ENCODE measurements at places on chromosomes 2 and 18.

DNA sequence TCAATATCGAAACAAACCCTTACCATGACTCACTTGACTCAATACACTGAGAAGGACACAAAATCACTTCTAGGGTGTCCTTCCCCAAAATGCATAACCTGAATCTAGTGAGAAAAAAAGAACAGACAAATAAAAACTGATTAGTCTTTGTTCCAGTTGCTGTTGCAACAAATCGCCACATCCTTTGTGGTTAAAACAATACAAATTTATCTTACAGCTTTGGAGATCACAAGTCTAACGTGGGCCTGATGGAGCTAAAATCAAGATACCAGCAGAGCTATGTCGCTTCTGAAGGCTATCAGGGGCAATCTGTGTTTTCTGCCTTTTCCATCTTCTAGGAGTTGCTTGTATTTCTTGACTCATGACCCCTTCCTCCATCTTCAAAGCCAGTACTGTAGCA is 541.7 kb downstream of the KCNJ3 start:
- no peak for DNase-seq

DNA sequence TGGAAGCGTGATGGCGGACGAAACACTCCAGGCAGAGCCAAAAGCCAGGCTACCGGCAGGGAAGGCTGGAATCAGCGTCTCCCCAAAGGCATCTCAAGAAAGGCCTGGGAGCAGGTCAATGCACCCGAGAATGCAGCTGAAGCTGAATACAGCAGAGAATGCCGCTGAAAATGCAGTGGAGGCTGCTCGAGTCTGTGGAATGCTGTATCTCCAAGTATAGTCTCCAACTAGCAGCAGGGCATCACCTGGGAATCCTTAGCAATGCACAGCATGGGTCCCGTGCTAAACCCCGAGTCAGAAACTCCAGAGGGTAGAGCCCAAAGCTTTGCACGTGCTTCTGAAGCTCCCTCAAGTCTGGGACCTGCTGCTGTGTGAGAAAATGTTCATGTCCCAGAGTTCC is 191.1 kb upstream of the ALKAL2 start:
- DNase-seq = no peak

DNA sequence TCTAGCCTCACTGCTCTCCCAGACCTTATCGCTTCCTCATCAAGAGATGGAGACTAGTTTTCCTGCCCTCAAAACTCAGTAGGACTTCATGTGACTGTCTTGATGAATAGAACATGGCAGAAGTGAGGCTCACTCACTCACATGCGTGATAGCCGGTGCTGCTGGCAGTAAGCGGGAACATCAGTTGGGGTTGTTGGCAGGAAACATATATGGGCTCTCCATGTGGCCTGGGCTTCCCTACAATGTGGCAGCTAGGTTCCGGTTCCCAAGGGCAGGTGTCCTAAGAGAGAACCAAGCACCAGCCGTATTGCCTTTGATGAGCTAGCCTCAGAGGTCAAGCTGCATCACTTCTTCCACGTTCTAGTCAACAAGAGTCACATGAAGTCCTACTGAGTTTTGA is 15.2 kb upstream of the FAHD2A start:
- no peak for DNase-seq

GRCh38 chr2:239283961-239284795 is 116.6 kb downstream of the HDAC4 start:
- DNase-seq = no peak

- no peak for DNase-seq
Observed at GRCh38 chr2:147088871-147089270, 756.0 kb upstream of the ACVR2A start.

- no peak for DNase-seq
Observed at GRCh38 chr2:189569295-189569910, 11.2 kb downstream of the SLC40A1 start.

DNA sequence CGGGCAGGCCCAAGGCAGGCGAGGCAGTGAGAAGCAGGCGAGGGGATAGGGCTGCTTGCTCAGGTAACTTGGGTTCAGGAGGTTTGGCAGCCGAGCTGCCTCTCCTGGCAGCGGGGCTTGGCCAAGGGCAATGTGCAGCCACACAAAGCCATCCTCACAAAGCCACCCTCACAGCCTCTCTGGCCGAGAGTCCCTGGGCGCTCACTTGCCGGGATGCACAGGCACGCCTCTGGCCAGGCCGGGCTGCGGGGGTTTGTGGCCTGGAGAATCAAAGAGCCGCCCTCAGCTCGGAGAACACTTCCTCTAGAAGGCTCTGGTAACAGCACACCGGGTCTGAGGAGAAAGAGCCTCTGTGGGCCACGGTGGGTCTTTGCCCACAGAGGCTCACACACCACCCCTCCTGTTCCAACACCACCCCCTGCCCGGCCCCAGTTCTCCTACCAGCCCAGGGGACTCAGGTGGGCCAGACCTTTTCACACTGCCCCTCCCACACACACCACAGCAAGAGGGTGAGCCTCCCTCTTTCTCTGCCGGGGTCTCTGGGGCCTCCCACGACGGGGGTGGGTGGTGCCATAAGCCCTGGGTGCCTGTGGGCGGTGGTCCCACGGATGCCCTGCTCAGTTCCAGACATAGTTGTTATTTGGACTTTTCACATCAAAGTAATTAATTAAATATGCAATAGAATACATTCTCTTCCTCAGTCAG is 186.9 kb downstream of the ZFP36L2 start:
- peak; percentile 44 for DNase-seq

DNA sequence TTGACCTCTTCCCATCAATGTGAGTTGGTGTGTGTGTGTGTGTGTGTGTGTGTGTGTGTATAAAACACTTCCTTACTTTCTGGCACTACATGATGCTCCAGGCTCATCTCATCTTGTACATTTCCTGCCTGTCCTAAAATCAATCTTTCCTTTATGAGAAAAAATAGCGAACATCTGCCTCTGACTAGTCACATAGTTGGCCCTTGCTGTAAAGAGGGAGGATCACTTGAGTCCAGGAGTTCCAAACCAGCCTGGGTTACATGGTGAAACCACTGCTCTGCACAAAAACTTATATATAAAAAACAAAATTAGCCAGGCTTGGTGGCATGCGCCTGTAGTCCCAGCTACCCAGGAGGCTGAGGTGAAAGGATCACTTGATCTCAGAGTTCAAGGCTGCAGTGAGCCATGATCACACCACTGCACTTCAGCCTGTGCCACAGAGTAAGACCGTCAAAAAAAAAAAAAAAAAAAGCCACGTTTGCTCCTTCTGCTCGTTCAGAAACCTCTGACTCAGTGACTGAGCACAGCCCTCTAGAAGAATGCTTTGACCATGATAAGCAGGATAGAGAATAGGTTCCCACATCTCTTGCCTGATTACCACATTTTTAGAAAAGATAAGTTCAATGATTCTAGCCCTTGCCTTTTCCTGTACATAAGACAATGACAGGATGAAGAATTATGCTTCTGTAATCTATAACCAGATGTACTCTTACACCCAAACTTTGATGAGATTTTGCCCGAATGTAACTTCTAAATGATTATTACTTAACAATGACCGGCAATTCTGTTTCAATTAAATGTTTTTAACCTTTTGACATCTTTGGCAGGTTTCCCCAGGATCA is 45.2 kb upstream of the ST3GAL5 start:
- DNase-seq = no peak

- no peak for DNase-seq
Observed at GRCh38 chr2:177549171-177549570, 156.6 kb downstream of the AGPS start.

- DNase-seq = no peak
Observed at GRCh38 chr2:222916229-222917197, 55.7 kb downstream of the ACSL3 start.

DNA sequence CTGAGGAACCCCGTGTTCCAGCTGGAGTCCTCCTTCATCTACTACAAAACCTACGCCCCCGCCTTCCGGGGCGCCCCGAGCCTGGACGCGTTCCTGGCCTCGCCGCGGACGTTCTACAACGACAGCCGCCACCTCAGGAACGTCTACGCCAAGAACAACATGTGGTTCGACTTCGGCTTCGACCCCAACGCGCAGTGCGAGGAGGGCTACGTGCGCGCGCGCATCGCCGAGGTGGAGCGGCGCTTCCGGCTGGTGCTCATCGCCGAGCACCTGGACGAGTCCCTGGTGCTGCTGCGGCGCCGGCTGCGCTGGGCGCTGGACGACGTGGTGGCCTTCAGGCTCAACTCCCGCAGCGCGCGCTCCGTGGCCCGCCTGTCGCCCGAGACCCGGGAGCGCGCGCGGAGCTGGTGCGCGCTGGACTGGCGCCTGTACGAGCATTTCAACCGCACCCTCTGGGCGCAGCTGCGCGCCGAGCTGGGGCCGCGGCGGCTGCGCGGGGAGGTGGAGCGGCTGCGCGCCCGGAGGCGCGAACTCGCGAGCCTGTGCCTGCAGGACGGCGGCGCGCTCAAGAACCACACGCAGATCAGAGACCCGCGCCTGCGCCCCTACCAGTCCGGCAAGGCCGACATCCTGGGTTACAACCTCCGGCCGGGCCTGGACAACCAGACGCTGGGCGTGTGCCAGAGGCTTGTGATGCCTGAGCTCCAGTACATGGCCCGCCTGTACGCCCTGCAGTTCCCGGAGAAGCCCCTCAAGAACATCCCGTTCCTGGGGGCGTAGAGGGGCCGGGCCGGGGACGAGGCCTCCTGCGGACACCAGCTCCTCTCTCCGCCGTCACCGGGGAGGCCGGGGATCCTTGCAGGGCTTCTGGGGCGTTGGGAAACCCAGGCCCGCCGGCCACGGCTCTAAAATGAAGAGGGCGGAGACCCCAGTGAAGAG is 5.3 kb upstream of the NEU4 start:
- DNase-seq = no peak

GRCh38 chr2:239164335-239164871 is 236.4 kb downstream of the HDAC4 start:
- no peak for DNase-seq

DNA sequence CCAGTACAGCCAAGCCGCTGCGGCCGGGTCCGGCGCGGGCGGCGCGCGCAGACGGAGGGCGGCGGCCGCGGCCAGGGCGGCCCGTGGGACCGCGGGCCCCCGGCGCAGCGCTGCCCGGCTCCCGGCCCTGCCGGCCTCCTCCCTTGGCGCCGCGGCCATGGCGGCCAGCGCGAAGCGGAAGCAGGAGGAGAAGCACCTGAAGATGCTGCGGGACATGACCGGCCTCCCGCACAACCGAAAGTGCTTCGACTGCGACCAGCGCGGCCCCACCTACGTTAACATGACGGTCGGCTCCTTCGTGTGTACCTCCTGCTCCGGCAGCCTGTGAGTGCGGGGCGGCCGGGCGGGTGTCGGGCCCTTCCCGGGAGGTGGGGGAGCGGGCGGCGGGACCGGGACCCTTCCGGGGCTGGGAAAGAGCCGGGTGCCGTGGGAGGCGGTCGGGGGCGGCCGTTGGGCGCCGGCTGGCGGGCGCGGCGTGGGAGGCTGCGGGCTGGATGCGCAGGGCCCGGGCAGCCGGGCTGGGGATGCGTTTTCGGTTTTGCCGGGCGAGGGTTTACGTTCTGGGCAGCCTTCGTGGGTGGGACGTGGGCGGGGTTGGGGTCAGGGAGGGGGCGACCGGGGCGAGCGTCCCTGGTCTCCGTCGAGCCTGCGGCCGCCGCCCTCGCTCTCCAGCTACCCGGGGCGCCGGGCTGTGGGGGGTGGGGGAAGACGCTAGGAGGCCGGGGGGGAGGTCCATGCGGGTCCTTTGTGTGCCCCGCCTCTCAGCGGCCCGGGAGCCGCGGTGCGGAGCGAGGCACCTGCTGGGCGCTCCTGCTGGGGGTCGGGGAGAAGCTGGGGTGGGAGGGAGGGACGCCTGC is 537 bp downstream of the AGFG1 start:
- DNase-seq = peak; percentile 26

- no peak for DNase-seq
Observed at GRCh38 chr18:47683774-47684173, 246.7 kb downstream of the SMAD2 start.

- no peak for DNase-seq
Observed at GRCh38 chr2:27303093-27304025, 4.9 kb downstream of the UCN start.

DNA sequence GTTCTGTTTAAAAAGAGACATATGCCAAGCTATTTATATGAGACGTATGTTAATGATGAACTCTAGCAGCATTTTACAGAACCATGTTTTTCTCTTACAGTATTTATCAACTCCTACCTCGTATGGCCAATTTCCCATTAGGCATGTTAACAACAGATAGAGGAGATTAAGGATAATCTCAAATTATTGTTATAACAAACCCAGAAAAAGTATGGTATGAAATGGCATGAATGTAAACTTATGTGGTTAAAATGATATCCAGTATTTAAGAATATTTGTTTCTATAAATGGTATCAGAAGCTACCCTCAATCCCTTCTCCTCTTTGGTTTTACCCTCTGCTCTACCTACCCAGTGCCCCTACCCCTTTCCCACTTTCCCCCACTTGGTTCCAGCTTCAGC is 132.0 kb downstream of the IKZF2 start:
- no peak for DNase-seq

DNA sequence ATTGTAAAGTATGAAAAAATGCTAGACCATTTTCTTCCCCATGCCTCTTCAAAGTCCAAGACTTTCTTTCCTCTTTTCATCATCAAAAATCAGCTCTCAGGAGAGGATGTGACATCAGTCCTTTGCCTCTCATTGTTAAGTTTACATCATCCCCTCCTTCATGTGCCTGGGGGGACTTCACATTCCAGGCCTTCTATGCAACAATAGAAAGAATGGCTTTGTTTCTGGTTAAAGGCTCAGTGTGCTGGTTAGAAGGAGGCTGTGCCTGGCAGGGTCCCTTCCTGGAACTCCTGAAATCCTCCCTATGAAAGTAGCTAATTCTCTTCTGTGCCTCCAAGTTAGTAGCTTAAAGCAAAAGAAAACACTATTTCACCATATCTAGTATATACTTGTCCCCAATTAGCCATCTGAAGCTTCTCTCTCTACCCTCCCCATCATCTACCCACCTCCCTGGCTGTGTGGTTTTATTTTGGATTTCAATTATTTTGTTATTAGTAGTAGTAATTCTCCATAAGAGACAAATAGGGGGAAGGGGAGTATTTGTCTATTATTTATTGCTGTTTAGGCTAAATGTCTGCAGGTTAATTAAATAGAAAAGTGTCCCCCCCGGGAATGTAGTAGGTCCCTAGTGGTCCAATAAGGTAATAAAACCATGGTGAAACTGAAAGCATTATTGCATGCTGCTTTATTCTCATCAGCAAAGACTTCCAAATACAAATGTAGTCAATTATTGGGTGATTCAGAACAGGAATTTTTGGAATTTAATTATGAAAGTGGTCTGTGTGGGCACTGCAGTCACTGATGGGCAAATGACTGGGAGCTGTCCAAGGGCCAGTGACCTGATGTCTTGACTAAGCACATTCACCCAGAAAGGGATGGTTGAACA is 69.0 kb downstream of the CPO start:
- no peak for DNase-seq

DNA sequence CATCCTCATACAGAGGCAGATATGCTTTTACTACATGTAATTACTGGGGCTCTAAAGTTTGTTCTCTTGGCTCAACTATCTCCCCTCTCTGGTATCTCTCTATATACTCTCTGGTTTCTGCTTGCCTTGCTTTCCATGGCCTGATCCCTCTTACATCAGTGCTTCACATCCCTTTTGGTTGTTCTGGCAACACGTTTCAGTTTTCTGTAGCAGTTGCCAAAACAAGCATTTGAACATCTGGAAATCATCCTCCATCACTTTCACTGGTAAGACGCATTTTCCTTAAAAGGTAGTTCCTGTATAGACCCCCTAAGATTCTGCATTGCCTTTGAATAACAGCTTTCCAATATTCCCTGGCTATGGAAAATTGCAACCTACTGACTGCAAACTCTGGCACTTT is 25.9 kb downstream of the COL5A2 start:
- no peak for DNase-seq

Data from hypothalamus (tissue), 51 donors.